ENCODE measurements at places on chromosomes 16 and 17.
A peak's percentile ranks its signal among the peaks of the same experiment; 100 is the strongest.

DNA sequence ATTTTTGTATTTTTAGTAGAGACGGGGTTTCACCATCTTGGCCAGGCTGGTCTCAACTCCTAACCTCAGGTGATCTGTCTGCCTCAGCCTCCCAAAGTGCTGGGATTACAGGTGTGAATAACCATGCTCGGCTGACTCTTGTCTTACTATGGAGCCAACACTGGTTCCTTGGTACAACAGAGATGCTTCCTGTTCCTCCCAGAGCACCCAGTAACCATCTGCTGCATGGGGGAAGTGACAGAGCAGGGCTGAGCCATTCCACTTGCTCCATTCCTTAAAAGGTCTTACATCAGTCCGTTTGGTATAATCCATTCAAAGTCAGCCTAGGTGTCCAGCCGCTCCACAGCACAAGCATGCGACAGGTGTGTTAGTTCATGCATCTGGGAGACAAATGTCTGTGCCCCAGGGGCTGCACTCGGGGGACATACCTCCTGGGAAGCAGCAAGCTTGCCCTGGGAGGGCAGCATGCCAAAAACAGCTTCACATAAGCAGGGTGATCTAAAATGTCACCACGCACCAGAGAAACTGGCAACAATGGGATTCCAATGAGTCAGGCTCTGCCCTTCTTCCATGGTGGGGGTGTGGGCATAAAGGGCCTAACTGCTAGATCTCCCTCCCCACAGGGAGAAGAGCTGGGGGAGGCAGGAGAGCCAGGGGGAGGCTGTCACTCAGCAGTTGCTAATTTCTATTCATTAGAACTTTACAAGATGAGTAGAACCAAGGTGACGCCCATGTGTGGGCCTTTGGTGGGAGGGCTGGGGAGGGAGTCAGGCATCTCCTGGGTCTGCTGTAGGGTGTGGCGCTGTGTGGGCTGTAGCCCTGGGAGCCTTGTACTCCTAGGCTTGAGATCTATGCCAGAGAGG is 35.5 kb downstream of the PIPOX start:
- peak; percentile 68 for DNase-seq

- DNase-seq, result no peak
Measured at GRCh38 chr17:61323003-61323908, 76.4 kb upstream of the TBX2 start.

GRCh38 chr16:78862022-78862421 is 738.5 kb downstream of the MAF start:
- DNase-seq, result no peak

- no peak for DNase-seq
Measured at GRCh38 chr16:398561-399339, 1.8 kb downstream of the NME4 start.

DNA sequence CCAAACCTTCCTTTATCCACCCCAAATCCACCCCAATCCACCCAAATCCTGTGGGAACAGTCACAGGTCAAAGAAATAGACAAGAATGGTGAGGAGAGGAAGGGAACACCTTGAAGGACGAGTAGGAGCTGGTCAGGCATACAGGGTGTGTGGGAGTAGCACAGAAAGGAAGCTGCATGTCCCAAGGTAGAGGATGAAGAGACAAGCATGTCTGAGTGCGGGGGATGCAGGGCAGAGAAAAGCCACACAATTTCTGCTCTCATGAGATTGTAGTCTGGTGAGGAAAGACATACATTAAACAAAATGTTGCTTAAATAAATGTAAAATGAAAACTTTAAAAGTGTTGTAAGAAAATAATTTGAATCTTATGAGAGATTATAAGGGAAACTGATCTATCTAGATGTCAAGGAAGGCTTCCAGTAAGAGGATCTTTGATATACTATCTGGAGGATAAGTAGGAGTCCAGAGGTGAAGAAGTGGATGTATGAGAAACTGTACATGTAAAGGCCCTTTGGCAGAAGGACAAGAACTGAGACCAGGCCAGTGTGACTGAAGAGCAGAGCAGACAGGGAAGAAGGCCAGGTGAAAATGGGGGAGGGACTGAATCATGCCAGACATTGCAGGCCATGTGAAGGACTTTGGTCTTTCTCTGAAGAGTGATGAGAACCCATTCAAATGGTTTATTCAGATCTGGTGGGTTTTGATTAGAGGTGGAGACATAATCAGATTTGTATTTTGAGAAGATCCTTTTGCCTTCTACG is 18.6 kb downstream of the TMEM98 start:
- no peak for DNase-seq

DNA sequence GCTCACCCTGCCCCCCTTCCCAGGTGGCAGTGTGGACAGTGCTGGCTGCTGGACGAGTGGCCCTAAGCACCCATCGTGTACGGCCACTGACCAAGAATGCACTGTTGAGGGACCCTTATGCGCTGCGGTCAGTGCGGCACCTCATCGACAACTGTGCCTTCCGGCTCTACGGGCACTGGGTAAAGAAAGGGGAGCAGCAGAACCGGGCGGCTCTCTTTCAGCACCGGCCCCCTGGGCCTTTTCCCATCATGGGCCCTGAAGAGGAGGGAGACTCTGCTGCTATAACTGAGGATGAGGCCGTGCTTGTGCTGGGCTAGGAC is 5.1 kb downstream of the CFAP119 start:
- no peak for DNase-seq

DNA sequence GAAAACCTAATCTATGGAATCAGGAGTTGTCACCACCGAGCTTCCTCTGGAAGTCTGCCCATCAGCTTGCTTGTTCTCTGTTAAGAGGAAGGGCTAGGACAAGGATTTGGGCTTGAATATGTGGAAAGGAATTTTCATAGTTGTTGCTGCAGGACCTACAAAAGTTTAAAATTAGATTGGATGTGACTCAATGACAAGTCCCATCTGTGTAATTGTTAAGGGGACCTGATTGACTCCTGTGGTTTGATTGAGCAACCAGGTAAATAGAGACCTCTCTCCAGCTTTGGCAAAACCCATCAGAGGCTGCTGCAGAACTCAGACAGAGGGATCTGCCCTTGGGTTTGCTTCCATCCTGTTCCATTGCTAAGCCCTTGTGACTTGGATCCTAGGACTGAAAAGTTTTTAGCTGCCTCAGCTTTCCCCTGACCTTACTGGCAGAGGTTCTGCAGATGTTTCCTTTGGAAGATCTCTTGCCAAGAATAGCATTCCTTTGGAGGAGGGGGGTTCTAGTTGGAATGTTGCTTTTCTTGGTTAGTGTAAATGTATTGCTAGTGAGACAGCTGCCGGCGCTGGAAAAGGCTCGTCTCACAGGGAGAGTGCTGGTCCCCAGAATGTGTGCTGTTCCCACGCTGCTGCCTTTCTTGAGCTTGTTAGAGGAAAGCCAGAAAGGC is 50.0 kb downstream of the SF3B3 start:
- no peak for DNase-seq

DNA sequence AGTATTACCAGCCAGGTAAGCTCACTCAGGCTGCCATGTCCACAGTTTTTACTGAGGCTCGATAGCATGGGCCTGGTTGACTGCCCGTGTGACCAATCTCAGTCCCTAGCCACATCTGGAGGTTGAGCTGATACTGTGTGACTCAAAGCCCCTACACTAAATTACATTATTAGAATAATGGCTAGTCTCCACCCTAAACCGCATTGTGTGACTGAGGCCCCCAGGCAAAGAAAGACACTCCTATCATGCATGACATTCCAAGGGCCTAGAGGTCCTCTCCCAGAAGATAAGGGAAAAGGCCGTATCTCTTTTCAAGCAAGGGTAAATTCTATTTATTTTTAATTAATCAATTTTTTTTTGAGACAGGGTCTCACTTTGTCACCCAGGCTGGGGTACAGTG is 505.3 kb downstream of the HAPSTR1 start:
- peak; percentile 15 for DNase-seq

- no peak for DNase-seq
Measured at GRCh38 chr16:31710134-31710533, 163.5 kb upstream of the ZNF267 start.

DNA sequence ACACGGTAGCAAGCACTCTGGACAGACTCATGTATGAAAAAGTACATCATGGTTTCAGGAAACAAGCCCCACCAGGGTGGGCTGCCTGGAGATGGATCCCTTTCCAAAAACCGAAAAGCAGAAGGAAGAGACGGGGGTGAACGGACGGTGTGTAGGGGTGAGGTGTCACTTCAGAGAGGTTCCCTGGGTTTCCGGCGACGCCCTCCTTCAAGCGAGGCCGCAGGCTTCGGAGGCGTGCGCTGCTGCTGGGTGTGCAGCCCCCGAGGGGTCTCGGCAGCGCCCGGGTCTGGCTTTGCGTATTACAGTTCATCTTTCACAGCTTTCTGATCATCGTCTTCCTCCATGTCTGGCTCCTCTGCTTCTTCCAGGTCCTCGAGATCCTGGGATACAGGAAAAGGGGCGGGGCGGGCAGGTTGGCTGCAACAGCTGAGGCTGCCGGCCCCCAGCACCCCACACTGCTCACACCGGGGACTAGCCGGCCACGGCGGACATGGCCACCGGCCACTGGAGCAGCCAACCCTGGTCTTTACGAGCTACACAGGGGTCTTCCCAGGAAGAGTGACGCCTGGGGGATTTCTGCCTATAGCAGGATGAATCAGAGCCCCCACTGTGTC is 9.0 kb upstream of the PPP1R27 start:
- DNase-seq, result no peak

DNA sequence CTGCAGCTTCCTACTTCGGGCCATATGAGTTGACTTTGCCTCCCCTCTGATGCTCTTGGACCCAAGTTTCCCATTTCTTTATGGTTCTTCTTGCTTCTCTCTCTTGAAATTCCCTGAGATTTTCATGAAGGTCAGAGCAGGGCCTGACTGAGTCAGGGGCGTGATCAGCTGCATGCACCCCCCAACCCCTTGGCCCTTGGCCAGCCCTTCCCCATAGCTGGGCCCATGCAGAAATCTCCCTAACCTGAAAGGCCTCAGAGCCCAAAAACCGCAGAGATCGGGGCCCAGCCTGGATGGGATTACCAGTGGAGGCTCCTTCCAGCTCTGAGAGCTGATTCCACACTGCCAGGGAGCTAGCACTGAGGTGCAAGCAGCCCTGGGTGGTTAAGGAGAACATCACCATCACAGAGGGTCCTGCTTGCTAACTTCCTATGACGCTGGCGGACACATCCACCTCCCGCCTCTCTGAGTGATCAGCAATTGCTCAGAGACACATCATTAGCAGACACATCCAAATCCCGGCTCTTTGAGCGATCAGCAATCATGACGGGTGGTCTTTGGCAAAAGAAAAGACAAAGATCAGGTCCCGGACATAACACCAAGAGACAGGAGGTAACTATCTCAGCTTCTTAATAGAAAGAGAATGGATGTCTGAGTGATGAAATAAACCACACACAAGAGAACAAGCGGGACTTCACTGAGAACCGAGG is 161.5 kb downstream of the C16orf78 start:
- no peak for DNase-seq

DNA sequence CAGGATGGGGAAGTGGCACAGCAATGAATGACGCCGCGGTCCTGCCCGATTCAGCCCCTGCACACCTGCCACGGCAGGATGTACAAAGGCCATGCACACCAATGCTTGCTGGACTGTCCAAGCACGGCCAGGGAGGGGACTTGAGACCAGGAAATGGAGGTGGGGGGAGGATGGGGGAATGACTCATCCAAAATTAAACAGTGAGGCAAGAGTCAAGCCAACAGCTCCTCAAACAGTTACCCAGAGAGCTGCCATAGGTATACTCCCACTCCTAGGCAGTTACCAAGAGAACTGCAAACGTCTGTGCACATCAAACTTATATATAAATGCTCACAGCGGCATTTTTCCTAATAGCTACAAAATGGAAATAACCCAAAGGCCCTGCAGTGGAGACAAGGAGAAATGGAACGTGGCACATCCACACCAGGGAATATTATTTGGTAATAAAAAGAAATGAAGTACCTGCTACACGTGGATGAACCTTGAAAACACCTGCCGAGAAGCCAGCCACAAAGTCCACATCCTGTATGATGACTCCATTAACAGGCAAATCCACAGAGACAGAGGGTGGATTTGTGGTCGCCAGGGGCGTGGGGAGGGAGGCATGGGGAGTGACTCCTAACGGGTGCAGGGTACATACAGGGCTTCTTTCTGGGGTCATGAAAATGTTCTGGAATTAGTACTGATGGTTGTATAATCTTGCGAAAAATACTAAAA is 54.1 kb downstream of the VAC14 start:
- DNase-seq, result peak; percentile 90

GRCh38 chr17:1577182-1577581 is 14.6 kb upstream of the PITPNA start:
- DNase-seq, result peak; percentile 96

All from Daoy (cell line).